ENCODE measurements at places on chromosomes 3 and 15.

DNA sequence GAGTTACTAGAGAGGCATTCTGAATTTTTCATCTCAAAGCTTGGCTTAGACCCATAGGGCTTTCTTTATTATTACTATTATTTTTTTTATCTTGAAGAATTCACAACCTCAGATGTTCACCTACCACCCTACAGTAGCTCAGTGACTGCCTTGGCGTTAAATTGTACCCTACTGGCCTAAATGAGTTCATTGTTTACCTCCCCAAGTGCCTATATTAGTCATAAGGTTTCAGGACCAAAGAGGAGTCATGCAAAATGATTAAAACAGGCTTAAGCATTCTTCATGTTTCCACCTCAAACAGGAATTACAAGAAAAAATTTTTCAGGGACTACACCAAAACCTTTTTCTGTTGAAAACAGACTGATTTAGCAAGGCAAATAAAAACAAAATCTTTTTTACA lies 751.5 kb downstream of the SQOR start:
- DNase-seq: no peak

DNA sequence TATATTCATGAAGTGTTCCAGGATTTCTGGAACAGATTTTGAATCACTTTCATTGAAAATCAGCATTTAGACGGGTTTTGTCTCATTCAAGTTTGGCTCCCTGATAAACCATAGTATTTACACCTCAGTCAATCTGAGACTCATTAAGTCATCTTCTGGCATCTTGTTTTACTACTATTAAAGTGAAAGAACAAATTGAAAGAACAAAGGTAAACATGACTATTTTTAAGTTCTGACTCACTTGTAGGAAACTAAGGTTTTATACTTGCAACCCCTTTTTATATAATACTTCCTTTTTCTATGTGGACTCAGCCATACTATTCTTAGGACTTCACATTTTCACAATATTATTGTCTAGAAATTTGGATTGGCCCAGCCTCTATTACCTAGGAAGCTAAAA lies 854.4 kb downstream of the SQOR start:
- DNase-seq: no peak

- DNase-seq: no peak
Measured at GRCh38 chr3:50050361-50050760, 38.4 kb upstream of the RBM5 start.

DNA sequence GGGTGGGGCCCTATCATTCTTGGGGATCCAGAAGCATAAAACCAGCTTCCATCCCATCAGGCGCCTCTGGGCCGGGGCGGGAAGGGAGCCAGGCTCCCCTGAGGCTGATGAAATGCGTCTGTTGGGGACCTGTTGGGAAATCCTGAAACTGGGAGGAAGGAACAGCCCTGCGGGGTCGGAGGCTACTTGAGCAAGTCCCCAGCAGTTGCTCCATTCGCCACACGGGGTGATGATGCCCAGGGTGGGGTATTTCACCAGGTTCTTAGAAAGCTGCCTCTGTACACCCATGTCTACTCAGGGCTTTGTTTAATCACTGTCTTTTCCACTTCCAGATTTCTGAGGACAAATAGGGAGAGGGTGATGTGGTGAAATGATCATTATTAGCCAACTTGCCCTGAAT lies 25.4 kb upstream of the TSEN2 start:
- DNase-seq: no peak

- no peak for DNase-seq
Measured at GRCh38 chr15:59797756-59798604, 108.9 kb upstream of the BNIP2 start.

- no peak for DNase-seq
Measured at GRCh38 chr3:14764331-14765059, 54.3 kb upstream of the FGD5 start.

- DNase-seq: no peak
Measured at GRCh38 chr3:16113704-16114103, 60.8 kb upstream of the GALNT15 start.

- DNase-seq: no peak
Measured at GRCh38 chr15:73628976-73629797, 4.0 kb downstream of the NPTN start.

DNA sequence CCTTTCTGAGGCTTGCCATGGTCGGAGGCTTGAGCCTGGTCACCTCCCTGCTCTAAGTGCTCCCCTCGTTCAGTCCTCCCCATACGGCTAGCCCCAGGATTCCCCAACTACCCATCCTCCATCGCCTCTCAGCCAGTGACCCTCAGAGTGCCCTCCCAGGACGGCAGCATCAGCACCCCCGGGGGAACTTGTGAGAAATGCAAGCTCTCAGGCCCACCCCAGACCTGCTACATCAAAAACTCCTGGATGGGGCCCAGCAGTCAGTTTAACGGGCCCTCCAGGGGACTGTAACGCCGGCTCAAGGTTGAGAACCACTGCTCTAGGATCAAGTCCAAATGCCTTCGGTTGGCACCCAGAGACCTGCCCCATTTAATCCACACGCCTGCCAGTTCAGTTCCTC lies 6.9 kb downstream of the ADAMTS17 start:
- DNase-seq: no peak

DNA sequence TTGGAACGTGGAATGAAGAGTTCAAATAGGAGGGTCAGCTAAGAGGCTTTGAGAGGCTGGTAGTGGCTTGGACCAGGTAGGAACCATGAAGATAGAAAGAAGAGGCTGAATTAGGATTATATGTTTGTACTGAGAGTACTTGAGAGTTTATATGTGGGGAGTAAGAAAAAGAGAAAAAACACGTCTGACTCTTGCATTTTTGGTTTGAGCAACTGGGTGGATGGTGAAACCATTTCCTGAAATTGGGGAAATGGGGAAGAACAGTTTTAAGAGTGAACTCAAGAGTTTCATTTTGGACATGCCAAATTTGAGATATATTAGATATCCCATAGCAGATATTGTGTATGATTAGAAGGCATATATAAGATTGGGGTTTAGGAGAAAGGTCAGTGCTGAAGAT lies 92.9 kb upstream of the TNIK start:
- DNase-seq: no peak

DNA sequence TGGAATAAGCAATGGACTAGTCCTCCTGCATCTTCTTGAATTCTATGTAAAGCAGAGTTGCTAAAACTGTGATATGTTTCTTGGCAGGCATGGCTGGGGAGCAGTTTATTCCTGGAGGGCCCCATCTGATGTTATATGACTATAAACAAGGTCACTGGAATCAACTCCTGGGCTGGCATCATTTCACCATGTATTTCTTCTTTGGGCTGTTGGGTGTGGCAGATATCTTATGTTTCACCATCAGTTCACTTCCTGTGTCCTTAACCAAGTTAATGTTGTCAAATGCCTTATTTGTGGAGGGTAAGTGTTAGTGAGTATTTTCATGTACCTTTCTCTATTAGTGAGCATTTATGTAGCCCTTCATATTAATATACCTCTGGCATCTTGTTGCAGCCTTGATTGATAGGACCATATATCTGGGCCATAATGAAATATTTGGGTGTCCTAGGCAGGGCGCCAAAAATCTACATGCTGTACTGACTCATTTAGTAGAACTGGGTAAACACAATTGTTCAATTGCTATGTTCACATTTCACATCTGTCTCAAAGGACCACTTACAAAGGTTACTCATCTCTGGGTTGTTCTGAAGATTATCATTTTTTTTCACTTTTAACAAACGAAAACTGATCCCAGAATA lies 52.6 kb upstream of the ADGRG7 start:
- no peak for DNase-seq

- no peak for DNase-seq
Measured at GRCh38 chr3:68893600-68894239, 38.6 kb downstream of the TAFA4 start.

GRCh38 chr3:18643281-18643680 lies 218.1 kb upstream of the SATB1 start:
- no peak for DNase-seq

DNA sequence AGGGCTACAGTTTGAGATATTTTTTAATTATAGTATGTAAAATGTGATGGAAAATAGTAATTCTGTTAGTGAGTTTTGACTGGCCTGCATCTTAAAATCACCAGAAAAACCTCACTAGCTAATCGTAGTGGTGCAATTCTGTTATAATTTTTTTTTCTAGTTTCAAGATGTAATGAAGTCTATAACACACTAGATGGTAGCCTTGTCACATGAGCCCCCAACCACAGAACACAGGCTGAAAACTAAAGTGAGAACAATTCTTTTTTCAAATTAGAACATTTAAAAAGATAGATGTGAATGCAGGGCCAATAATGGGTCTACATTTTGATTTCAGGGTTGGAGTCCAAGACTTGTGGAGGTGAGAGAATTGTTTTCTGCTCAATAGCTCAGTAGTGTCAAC lies 83.3 kb upstream of the KCNH8 start:
- DNase-seq: no peak

GRCh38 chr15:91073077-91073476 lies 27.0 kb upstream of the SV2B start:
- DNase-seq: no peak

GRCh38 chr3:2097641-2098191 lies 950 bp upstream of the CNTN4 start:
- no peak for DNase-seq

- no peak for DNase-seq
Measured at GRCh38 chr15:80531796-80532195, 127.6 kb downstream of the ARNT2 start.

DNA sequence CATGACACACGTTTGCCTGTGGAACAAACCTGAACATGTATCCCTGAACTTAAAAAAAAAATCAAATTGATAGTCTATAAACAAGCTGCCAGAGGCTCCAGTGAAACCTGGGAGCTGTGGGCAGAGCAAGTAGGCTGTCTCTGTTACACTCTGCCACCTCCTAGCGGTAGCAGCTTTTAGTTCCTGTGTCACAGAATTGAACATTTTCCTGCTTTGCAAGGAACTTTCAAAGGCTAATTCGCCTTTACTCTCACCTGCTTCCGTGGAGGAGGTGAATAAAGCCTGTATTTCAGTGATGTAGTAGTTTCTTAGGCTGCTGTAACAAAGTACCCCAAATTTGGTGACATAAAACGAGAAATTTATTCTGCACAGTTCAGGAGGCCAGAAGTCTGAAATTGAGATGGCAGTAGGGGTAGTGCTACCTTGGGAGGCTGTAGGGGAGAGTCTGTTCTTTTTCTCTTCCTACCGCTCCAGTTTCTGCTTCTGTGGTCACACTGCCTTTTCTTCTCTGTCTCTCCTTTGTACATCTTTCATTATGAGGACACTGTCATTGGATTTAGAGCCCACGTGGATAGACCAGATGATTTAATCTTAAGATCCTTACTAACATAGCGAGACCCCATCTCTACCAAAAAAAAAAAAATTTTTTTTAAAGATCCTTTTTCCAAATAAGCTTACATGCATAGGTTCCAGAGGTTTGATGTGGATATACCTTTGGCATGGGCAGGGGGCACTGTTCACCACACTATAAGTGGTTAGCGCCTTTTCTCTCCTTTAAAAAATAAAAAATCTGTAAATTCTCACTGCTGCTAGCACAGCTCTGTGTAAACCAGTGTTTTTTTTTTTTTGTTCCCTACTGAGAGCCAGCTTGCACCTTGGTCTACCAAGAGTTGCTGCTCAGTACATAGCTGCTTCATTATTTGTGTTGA lies 25.3 kb downstream of the FBXO22 start:
- no peak for DNase-seq

- DNase-seq: peak; percentile 9
Measured at GRCh38 chr3:7876741-7877297, 624.8 kb upstream of the LMCD1 start.

- DNase-seq: no peak
Measured at GRCh38 chr15:57134071-57134605, 215.7 kb downstream of the TCF12 start.

DNA sequence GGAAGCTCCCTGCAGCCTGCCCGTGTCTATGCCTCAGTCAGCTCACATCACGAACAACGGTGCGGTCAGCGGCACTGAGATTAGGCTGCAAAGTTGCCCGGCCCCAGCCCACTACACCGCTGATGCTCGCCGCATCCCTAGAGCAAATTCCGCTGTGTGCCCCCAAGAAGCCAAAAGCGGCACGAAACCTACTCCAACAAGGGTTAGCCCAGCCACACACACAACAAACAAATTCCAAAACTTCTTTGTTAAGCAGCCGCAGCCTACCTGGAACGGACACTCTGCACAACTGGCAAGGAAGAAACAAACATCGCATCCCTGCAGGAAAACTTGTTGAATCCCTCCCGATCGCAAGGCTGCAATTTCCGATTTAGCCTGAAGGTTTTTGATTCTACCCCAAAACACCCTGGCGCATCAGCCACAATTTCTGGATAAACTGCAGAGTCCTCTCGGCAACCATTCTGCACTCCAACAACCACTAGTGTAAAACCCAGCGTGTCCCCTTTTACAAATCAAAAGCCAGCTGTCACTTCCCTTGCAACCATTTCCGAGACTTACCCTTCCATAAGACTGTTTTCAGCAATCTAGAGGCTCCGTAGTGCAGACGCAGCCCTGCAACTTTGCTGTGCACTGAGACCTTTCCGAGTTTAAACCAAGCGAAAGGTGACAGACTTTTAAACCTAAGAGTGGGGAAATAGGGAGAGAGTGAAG lies 449 bp downstream of the ROBO1 start:
- DNase-seq: no peak

DNA sequence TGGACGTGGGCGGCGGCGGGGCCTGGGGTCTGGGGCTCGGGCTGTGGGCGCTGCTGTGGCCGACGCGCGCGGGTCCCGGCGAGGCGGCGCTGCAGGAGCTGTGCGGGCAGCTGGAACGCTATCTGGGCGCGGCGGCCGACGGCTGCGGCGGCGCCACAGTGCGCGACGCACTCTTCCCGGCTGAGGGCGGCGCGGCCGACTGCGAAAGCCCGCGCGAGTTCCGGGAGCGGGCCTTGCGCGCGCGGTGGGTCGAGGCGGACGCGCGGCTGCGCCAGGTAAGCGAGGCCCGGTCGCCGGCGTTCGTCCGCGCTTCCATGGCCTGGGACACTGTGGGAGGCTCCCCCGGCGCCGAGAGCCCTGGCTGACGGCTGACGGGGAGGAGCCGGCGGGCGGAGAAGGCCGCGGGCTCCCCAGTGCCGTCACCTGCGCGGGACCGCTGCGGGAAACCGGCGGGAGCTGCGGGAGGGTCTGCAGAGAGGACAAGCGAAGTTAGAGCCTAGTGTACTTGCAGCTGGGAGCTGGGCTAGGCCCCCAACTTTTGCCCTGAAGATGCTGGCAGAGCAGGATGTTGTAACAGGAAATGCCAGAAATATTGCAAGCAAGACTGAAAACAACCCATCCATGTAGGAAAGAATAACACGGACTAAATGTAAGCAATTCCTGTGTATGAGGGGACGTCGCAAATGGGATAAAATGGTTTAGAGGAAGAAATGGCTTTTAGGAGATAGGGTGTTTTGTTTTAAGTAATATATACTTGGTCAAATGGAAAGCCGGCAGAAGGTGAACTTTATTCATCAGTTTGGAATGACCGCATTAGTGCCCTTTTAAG lies 847 bp downstream of the WHAMM start:
- no peak for DNase-seq

DNA sequence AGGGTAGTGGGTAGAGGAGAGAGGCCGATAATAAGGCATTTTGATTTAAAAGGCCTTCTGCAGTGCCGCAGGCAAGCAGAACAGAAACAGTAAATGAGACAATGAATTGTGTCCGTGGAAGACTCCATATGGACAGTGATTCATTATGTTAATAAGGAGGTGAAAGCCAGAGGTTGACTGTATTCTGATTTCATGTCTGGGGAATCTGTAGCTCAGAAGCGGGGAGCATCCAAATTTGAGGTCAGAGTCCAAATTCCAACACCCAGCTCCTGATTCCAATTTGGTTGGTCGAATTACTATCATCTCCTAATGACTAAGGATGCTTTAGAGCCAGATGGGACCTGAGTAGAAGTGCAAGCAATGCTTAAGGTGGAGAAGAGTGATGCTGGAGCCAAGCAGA lies 1.0 kb upstream of the TBC1D21 start:
- DNase-seq: no peak

- no peak for DNase-seq
Measured at GRCh38 chr3:86771741-86772512, 219.0 kb downstream of the VGLL3 start.
